ENCODE measurements at places on chromosomes 16 and 17.

GRCh38 chr17:76075364-76076145 lies 974 bp downstream of the GALR2 start:
- DNase-seq: no peak

DNA sequence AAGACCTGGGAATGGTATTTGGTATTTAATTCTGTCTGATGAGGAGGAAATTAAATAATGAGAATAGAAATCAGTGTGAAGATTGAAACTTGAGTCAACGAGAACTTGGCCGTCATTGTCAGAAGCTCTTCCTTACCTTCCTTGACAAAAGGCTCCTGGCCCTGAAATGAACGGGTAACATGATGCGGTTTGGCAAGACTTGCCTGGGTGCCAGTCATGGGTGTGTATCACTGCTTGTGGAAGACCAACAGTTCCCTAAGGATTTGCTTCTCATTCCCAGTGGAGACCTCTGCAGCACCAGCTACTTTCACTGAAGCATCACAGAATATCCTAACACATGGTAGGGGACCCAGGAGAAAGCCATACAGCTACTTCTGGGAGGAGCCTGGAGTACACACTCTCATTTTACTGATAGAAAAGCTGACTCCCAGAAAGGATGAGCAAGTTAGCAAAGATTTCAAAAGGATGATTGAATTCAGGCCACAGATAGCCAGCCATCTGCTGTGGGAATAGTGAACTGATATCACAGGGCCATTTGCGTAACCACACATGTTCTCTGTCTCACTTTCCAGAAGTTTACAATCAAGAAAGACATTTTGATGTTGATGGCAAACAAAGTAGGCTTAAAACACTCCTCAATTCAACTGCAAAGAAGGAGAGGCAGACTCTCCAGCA lies 258.1 kb upstream of the SALL1 start:
- DNase-seq: no peak

- DNase-seq: no peak
Measured at GRCh38 chr17:75762513-75763268, 2.3 kb downstream of the GALK1 start.

GRCh38 chr16:17389384-17389783 lies 81.4 kb downstream of the XYLT1 start:
- DNase-seq: no peak

- DNase-seq: no peak
Measured at GRCh38 chr17:36147601-36148000, 28.8 kb downstream of the TBC1D3B start.

DNA sequence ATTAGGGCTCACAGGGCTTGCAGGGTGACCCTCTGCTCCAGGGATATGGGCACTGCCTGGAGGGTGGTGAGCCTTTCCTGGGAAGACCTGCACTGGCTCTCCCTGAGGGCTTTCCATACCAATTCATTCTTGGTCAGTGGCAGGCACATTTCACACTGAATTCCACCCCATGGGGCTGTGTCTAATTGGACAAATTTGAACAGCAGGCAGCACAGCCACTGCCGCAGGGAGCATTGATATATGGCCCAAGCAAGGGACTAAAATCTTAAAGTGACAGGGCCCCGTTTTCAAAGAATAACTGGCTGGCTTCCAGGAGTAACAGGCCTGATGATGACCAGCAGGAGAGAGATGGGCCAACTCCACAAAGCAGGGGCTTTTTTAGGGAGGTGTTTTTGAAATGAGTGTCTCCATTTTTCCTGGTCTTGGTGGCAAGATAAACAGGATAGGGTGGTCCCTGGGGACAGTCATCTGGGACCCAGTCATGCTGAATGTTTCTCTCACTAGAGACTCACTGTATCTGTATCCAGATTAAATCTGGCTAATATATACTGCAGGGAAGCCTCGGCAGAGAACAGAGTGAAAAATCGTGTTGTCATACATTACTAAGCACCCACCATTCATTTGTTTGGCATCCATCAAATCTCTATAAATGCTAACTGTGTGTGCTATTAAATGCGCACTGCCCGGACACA lies 74.1 kb upstream of the TBX2 start:
- DNase-seq: no peak

GRCh38 chr16:86511317-86512161 lies 1.2 kb downstream of the FOXF1 start:
- DNase-seq: no peak

- no peak for DNase-seq
Measured at GRCh38 chr17:67431249-67432015, 54.4 kb downstream of the PITPNC1 start.

DNA sequence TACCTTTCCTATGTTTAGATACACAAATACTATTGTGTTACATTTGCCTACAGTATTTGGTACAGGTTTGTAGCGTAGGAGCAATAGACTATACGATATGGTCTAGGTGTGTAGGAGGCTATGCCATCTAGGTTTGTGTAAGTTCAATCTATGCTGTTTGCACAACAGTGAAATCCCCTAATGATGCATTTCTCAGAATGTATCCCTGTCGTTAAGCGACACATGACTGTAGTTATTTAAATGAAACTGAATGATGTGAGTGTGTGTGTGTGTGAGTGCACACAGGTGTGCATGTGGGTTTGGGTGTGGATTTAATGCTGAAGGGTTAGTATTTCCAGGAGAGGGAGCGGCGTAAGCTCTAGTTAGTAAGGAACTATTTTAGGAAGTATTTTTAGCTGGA lies 34.6 kb upstream of the SMIM36 start:
- DNase-seq: no peak

GRCh38 chr17:10727192-10727591 lies 2.6 kb downstream of the TMEM220 start:
- no peak for DNase-seq

GRCh38 chr17:17062866-17063265 lies 20.6 kb downstream of the MPRIP start:
- no peak for DNase-seq
